ENCODE measurements at places on chromosomes 7 and 10.

DNA sequence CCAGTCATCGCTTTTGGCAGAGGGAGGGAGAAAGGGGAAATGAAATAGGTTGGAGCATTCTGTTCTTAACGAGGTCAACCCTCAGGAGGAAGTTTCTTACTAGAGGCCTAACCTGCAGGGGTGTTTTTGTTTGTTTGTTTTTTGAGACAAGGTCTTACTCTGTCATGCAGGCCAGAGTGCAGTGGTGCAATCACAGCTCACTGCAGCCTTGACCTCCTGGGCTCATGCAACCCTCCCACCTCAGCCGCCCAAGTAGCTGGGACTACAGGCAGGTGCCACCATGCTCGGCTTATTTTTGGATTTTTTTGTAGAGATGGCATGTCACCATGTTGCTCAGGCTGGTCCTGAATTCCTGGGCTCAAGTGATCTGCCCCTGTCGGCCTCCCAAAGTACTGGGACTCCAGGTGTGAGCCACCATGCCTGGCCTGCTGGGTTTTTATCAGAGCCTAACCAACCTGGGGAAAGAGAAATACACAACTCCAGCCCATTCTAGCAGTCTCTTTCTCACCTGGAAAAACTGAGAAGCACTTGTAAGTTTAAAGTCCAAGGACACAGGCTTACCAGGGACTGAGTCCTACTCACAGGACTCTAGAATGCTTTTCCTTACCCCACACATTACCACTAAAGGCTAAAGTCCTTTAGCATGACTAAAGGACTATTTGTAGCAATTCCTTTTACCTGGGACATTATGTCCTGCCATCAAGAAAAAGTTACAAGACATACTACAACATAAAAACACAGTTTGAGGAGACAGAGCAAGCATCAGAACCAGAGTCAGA, 101.0 kb upstream of the EGFR start:
- DNase-seq: no peak

DNA sequence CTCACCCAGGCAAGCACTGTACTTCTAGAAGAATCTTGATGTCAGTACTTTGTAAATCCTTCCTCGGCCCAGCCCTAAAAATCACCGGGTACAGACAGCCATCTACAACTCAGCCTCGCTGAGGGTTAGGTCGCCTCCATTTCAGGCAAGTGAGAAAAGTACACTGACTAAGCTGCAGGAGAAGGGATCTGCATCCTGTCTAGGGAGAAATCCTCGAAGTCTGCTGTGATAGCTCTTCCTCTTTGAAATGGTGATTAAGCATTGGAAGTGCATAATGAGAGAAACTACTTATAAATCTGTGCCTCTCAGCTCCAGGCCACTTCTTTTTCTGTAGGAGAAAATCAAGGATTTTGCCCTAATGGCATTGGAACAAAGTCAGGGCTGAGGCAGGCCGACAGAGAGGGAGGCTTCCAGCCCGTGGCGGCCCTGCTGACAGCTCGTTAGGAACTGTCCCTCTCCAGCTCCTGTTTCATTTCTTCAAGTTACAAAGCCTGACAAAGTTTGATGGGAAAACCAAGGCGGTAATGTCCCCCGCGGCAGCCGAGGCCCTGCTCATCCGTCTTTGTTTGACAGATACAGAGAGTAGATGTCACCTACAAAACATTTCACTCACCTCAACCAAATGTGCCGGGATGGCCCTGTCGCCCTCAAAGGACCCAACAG, 14.1 kb upstream of the GOT1 start:
- DNase-seq: no peak

DNA sequence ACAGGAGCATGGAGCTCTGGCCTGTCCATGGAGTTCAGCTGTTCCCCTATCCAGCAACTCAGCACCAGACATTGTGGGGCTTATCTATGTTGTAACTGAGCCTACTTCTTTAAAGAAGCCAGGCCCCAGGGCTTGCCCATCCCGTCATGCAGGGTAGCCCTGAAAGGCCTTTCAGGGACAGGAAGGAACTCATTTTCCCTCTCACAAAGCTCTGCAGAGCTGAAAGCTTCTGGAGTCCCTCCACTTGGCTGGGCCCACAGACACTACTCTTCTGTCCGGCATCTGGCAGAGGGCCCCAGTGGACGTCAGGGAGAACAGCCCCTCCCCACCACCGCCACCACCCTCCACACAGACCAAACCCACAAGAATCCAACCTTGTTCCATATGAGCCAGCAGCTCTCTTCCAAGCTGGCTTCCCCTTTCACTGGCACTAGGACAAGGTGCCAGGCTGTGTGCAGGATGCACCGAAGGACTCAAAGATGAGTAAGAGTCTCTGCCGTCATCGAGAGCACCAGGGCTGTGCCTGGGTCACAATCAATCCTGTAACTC, 33.1 kb downstream of the DENND2A start:
- DNase-seq: peak; percentile 84

DNA sequence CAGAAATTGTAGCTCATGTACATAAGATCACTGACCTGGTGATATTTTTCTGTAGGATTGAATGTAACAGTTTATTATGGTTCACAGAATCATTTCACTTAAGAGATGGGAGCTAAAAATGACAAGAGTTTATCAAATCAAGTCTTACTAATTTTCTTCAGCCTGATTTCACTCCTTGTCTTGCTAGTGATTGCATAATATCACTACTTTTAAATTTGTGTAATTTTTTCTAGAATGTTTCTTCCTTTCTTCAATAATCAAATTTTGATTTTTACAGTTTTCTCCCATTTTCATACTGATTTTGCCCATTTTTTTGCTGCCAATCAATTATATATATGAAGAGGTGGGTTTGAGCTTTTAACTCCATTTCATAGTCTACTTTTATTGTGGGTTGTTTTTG, 68.8 kb upstream of the TMEM140 start:
- no peak for DNase-seq

GRCh38 chr10:60140651-60141632, 234.6 kb upstream of the CCDC6 start:
- DNase-seq: peak; percentile 36
